Activated naive CD4-positive, alpha-beta T cell treated with anti-CD3 and anti-CD28 coated beads, Interleukin-2, amount 10 ng/mL, durations not matched to agents 5 hours and 36 hours (primary cell): ENCODE measurements at places on chromosomes 7 and 10. TPM values are rescaled to one million over a fixed set of nuclear protein-coding genes. Genes with fewer than 3 reads are reported as not detected.

Gene TMEM270
- total RNA-seq: not detected

Gene IFIT1B
- total RNA-seq: not detected

Gene CACNB2
- total RNA-seq: not detected

Gene EPO
- 0.15 TPM for total RNA-seq

Gene TMEM236
- total RNA-seq: 0.05 TPM

Gene FAM180A
- not detected for total RNA-seq
